CD8-positive, alpha-beta memory T cell (primary cell): ENCODE measurements at places on chromosomes 5 and 9.

DNA sequence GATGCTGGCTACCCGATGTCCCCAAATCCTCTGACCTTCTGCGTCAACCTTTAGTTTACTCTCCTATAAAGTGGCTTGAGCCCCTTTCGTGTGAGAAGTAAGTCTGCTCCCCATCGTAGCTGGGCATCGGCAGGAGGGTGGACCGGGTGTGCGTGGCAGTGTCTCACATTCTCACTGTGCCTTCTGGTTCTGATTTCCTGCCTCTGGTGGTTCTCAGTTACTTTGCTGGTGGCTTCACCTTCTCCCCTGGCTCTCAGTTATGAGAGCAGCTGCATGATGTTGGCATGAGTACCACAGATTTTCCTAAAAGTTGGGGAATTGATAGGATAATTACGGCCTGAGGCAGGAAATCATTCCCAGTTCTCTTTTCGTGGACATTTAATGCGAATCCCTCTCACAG is 47.0 kb upstream of the RPS23 start:
- no peak for DNase-seq

GRCh38 chr5:37248970-37249814 is at the start of gene CPLANE1:
Gene CPLANE1, minus strand, starts transcription at chr5:37249376. Its CDS starts 1,678 bp downstream, at chr5:37247698.
- DNase-seq: peak; percentile 29

GRCh38 chr9:98415782-98416181 is 160.3 kb upstream of the TBC1D2 start:
- no peak for DNase-seq

DNA sequence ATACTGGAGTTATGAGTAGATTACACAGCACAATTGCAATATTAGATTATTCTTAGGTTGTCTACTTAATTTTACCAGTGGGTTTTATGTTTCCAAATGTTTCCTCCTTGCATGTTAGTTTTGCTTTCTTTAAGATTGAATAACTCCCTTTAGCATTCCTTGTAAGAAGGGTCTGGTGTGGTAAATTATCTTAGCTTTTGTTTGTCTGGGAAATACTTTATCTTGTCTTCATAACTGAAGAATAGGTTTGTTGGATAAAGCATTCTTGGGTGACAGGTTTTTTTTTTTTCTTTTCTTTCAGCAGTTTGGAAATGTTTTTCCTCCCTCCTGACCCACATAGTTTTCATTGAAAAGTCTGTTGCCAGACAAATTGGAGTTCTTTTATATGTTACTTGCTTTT is 531.1 kb downstream of the ANXA1 start:
- DNase-seq: no peak

DNA sequence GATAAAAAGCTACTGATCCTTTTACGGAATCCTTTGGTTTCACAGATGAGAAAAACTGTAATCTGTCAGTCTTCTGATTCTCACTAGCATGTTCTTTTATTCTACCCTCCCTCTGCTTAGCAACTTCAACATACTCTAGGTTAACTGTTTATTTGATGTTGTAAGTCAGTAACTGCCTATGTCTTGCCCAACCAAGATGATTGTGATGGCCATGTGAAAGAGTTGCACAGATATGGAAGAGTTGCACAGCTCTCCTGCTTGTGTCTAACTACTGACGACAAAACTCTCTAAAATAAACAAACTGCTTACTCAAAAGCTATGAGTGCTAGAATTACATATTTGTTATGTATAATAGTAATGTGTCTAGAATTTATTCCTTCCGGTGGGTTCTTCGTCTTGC is 227.3 kb upstream of the DAB2 start:
- DNase-seq: no peak

- DNase-seq: peak; percentile 42
These were observed 851 bp downstream of the NACC2 start for GRCh38 chr9:136093995-136094881.

GRCh38 chr9:97689401-97690180 is 7.5 kb downstream of the XPA start:
- DNase-seq: no peak

- DNase-seq: no peak
These were observed 801.4 kb upstream of the PTPRD start for GRCh38 chr9:11414241-11414640.

- DNase-seq: no peak
These were observed 27.5 kb downstream of the SLC6A18 start for GRCh38 chr5:1252681-1253080.

GRCh38 chr9:6632516-6633183 is 12.9 kb downstream of the GLDC start:
- no peak for DNase-seq

- no peak for DNase-seq
These were observed 60.8 kb downstream of the MAPKAP1 start for GRCh38 chr9:125646217-125646616.

DNA sequence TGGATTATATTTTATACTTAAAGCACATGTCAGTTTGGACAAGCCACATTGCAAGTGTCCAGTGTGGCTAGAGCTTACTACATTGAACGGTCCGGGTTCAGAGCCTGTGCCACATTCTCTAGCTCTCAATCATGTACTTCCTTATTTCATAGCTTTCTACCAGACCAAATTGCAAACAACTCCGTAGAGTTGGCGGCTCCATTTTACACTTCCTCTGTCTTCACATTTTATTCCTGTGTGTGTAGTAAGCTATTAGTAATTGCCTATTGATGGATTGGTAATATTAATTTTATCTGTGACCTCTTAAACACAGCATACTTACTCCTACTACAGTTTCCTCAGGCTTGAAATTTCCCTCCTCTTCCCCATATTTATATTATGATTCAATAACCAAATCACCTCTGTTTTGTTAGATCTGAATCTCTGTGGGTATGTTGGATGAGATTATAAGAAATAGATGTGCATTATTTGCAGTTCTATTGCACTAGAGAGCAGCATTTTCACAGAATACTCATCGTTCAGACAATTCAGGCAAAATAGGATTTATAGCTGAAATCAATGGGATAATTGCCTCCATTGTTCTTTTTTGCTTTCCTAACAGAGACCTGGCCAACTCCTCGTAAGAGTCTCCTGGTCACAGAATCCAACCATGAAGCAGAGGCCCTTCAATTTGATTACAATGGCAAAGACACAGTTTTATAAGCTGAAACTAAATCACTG is 29.0 kb upstream of the C9orf72 start:
- no peak for DNase-seq

- DNase-seq: no peak
These were observed 230.3 kb downstream of the MPDZ start for GRCh38 chr9:13049223-13049622.

DNA sequence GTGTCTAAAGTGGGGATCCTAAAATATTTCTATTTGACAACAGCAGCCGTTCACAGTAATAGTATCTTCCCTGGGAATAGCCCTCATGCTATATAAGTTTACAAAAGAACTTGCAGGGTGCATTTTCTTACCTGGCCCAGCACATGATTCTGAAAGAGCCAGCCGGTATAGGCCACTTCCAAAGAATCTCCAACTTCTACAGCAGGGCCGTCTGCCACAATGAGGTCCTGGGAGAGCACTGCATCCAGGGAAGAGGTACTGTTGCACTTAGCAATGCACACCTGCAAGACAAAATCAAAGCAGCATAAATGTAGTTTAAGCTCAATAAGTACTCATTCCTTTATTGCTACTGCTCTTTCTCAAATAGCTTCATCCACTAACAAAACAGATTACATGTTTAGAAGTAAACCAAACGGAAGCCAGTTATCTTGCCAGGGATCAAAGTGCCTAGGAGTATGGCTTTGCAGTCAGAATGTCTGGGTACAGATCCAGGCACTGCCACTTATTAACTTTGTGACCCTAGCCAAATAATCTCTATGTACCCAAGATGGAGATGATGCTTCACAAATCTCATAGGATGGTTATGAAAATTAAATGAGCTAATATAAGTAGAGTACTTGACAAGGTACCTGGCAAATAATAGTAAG is 21.3 kb downstream of the FKBP15 start:
- DNase-seq: no peak

GRCh38 chr5:122054266-122054665 is 23.8 kb downstream of the LOX start:
- DNase-seq: no peak

GRCh38 chr9:6938447-6938846 is 180.7 kb downstream of the KDM4C start:
- no peak for DNase-seq

GRCh38 chr5:126961128-126961527 is 69.2 kb downstream of the MARCHF3 start:
- DNase-seq: no peak

DNA sequence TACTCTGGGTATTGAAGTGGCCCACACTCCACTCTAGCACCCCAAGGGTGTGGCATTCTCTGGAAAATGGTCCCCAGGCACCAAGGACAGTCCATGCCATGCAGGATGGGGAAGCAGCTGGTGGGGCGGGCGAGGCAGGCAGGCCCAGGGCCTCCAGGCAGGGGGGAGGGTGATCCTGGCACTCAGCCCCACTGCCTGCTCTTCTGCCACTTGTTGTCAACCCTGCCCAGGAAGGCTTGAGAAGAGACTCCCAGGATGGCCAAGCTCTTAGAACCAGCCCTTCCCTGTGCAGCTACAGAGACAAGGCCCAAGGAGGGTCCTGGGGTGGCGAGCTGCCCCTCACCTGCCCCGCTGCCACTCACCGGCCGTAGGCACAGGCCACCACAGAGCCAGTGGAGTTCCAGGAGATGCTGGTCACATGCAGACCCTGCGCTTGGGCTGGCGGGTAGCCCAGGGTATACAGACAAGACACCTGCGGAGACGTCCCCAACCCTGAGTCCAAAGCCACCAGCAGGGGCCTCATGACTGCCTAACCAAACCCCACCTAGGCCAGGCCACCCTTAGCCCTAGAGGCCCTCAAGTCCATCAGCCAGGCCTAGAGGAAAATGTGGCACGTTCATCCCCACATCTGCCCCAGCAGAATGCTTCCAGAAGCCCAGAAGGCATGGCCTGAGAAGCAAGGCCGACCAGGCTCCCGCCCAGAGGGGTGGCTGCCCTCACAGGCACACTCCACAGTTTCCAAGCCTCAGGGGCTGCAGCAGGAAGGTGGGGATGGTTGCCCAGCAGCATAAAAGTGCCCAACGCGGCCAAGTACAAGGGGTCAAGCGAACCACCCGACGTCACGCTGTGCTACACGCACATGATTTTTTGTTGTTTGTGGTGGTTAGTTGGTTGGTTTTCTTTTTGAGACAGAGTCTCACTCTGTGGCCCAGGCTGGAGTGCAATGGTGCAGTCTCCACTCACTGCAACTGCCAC is 19.8 kb downstream of the DYNC2I2 start:
- DNase-seq: no peak

- no peak for DNase-seq
These were observed 336.6 kb upstream of the DAB2 start for GRCh38 chr5:39761199-39761950.

GRCh38 chr5:36363101-36363500 is 61.4 kb upstream of the RANBP3L start:
- DNase-seq: no peak

DNA sequence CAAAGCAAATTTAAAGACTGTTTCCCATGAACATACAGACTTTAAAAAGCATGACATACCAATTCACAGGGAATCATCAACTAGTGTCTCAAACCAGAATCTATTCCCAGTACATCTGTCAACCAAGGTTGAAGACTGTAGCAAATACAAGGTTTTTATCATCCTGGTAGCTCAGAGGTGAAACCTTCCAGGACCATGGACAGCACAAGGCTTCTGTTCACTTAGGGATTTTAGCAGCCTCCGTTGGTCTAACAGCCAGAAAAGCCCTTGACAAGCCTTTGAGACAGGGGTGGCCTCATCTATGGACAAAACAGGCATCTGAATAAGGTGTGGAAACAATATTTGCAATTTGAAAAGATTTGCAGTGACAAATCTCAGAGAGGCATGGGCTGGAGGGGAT is 119.0 kb downstream of the TRIM32 start:
- DNase-seq: no peak

GRCh38 chr5:149177339-149177843 is 36.1 kb downstream of the ABLIM3 start:
- no peak for DNase-seq

GRCh38 chr9:8962084-8962483 is 1162.5 kb upstream of the DMAC1 start:
- DNase-seq: no peak

DNA sequence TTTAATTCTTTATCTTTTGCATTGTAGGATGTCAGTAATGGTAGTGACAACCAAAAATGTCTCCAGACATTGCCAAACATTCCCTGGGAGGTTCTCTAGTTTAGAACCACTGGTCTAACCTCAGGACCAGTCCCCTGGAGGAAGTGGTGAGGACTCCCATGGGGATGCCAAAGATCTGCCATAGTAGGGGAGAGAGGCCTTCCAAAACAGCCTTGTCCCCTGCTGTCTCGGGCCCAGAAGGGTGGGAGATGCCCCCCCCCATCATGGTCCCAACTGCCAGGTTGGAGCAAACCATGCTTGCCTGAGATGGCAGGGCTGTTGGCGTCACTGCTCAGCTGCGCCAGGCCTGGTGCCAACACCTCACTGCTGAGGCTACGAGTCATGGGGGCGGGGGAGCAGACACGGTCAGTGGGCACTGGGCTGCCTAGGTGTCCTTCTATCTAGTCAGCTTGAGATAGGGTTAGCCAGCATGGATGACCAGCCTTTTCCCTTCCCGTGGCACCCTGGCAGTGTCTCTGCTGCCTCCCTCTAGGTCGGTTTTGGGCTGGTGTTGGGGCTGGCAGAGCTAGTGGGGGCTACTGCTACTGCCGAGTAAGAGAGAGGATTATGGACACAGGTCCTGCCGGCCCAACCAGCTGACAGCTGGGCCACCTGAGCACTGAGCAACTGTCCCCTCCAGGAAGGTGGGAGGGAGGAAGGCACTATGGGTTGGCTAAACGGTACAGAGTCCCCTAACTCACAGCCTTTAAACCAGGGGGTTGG is 8.3 kb upstream of the CXXC5 start:
- no peak for DNase-seq

GRCh38 chr5:200985-201384 is 9.7 kb downstream of the LRRC14B start:
- DNase-seq: no peak

DNA sequence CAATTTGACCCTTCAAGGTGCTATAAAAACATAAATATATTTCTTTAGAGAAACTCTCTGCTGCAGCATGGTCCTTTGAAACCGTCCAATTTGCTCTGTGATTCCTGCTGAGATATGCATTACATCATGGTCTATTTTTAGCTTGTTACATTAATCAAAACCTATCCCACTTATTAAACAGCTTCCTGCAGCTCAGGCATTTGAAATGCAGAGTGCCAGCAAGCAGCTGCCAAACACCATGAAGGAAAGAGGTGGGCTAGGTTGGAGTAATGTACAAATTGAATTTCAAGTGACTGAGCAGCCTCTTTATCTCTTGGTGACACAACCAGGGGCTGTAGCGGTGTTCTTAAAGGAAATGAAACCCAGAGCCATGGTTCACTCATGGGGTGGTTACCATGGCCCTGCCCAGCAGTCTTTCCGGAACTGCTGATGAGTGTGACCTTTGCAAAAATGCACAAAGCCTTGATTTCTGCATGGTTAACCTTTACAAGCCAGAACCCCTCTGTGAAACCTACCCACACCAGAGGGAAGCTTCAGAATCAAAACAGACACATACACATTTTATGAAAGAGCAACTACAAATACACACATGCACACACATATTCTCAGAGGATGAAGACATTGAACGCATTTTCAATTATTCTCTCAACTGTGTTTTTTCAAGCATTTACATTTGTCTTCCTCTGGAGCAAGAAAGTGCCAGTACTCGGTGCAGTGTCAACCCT is 155.8 kb upstream of the ZNF608 start:
- no peak for DNase-seq
